Naive thymus-derived CD4-positive, alpha-beta T cell (primary cell): ENCODE measurements at places on chromosomes 7 and 10. TPM values are rescaled to one million over a fixed set of nuclear protein-coding genes. Genes with fewer than 3 reads are reported as not detected.

- no peak for DNase-seq
Measured at GRCh38 chr10:75980419-75981002, 549.1 kb downstream of the LRMDA start.

DNA sequence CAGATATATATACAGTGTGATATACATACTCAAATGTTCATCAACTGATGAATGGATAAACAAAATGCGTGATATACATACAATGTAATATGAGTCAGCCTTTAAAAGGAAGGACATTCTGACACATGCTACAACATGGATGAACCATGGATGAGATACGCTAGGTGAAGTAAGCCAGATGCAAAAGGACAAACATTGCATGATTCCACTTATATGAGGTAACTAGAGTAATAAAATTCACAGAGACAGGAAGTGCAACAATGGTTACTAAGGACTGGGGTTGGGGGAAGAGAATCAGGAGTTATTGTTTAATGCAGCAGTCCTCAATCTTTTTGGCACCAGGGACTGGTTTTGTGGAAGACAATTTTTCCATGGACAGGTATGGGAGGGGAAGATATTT is 47.3 kb upstream of the PIK3AP1 start:
- no peak for DNase-seq

GRCh38 chr7:47326220-47326619 is 255.7 kb downstream of the TNS3 start:
- no peak for DNase-seq

DNA sequence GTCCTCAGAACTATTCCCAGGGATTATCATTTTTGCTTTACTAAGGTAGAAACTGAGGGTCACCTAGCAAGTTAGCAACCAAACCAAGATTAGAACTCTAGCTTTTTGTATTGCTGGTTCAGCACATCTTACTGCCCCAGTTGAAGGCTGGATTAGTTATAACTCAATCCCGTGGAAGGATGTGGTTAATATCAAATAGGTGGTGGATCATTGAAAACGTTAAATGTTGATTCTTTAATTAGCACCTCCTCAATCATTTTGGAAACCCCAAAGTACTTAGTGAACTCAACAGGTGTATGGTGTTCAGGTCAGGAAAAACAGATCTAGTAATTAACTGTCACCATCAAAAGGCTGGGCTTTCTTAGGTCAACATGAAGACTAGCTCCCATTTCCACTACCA is 152.4 kb downstream of the ARID5B start:
- DNase-seq: no peak

- DNase-seq: no peak
Measured at GRCh38 chr10:60621018-60621417, 157.3 kb upstream of the CDK1 start.

- DNase-seq: no peak
Measured at GRCh38 chr7:119664601-119665000, 608.4 kb upstream of the KCND2 start.

GRCh38 chr10:65891073-65891981 is 1034.5 kb upstream of the LRRTM3 start:
- no peak for DNase-seq

GRCh38 chr7:36736090-36736898 is 12.0 kb upstream of the AOAH start:
- DNase-seq: no peak

DNA sequence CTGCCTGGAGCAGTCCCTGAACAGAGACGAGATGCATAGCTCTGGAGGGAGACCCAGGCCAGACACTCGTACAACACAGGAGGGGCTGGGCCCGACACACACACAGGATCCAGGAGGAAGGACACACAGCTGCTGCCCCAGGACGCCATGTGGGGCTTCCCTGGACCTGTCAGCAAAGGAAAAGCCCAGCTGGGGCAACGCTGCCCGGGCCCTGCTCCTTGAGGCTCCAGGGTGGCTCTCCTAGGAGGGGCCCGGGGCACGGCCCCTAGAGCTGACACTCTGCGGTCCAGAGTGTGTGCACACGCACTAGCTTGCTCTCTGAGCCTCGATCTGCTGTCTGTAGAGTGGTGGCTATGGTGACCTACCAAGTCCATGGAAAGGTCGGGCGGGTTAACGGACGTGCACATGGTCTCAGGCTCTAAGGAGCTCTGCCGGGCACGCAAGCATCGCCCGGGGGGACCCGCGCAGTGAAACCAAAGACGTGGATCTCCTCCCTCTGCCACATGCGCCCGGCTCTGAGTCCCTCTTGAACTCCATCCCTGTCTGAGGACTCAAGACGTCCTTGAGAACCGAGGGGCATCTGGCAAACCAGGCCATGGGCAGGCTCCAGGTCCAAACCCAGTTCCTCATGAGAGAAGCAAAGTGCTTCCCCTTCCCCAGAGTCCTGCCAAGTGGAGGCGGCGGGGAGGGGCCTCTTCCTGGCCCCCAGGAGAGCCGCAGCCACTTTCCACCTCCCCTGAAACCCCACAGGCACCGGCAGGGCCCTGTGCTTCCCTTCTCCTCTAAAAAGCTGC is 279.0 kb downstream of the ELFN1 start:
- DNase-seq: no peak

DNA sequence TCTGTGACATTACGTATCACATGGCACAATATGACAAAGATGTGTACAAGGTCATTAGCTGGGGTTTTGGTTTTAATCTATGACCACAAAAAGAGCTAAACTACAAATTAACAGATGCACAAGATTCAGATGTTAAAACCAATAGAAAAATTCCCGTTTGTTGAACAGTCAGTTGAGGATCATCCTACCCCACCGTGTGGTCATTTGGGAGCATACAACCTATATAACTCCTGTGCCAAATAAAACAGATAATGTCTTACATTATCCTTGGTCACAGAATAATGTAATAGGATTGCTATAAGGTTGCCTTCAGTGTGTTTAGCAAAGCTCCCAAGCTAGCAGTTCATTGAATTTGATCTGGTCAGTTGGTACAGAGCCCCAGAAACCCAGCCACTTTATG is 28.2 kb downstream of the ASNS start:
- DNase-seq: no peak

GRCh38 chr10:14617852-14618251 is 156.8 kb downstream of the FAM107B start:
- DNase-seq: no peak

- no peak for DNase-seq
Measured at GRCh38 chr10:101222683-101223273, 6.5 kb downstream of the LBX1 start.

DNA sequence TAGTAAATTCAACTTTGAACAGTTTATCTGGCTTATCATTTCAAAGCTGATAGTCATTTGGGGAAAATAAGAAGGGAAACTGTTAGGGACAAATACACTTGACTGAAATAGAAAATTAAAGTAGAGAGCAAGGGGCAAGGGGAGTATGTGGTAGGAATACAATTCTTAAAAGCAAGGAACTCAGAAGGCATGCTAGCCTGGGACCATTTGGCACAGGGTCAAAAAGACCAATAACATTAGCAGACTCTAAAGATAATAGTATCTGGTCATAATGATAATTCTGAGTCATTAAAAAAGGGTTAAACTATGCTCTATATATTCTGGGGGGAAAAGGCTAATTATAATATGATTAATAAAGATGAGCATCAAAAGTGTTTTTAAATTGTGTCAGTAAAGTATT is 112.2 kb downstream of the CNOT4 start:
- DNase-seq: no peak

- no peak for DNase-seq
Measured at GRCh38 chr7:116990056-116990455, 36.8 kb downstream of the ST7 start.

Gene HECW1
- total RNA-seq: not detected

Gene ACSL5
- 39.7 TPM for total RNA-seq

Gene CAMK2B
- total RNA-seq: 0.61 TPM

Gene OGDHL
- not detected for total RNA-seq

Gene MOGAT3
- not detected for total RNA-seq

Gene SPAG6
- not detected for total RNA-seq
